Naive thymus-derived CD8-positive, alpha-beta T cell (primary cell): ENCODE measurements at places on chromosomes 7 and 10. TPM values are rescaled to one million over a fixed set of nuclear protein-coding genes. Genes with fewer than 3 reads are reported as not detected.

SRRM3 gene
- total RNA-seq: not detected

DNA sequence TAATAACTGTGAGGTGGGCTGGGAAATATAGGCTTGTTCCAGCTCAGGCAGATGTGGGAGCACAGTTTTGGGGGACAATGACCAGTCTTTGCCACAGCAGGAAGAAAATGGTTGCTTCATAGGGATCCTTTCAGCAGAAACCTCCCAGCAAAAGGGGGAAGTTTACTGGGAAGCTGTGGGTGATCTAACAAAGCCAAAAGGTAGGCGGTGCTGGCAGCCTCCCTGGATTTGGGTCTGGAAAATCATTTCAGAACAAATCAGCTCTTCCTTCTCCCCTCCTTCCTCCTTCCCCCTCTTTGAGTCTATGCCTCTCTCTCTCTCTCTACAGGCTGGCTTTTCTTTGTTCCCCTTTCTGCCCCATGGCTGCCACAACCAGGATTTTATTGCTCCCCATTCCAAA, 16.2 kb downstream of the RPS24 start:
- H3K27me3 ChIP-seq: no peaks in the 10 kb centered on the region
- no peak overlapping the region for H3K4me3 ChIP-seq
- peaks cover 4% of the 10 kb centered on the region for H3K36me3 ChIP-seq
- no peak for DNase-seq
- no peak overlapping the region for H3K27ac ChIP-seq

- H3K36me3 ChIP-seq: no peaks in the 10 kb centered on the region
- H3K4me3 ChIP-seq: no peak overlapping the region
- peaks cover 1% of the 10 kb centered on the region for H3K27me3 ChIP-seq
- DNase-seq: no peak
Observed at GRCh38 chr7:88395715-88396114, 89.0 kb upstream of the STEAP4 start.

GRCh38 chr7:7438851-7439250, 96.8 kb downstream of the COL28A1 start:
- H3K4me1 ChIP-seq: peaks cover 7% of the 10 kb centered on the region
- H3K27ac ChIP-seq: no peak overlapping the region
- H3K27me3 ChIP-seq: no peaks in the 10 kb centered on the region

GRCh38 chr7:35314354-35314753, 60.5 kb upstream of the TBX20 start:
- no peaks in the 10 kb centered on the region for H3K4me1 ChIP-seq
- no peak overlapping the region for H3K27ac ChIP-seq
- peaks cover 3% of the 10 kb centered on the region for H3K27me3 ChIP-seq
- H3K4me3 ChIP-seq: no peak overlapping the region
- no peaks in the 10 kb centered on the region for H3K36me3 ChIP-seq

DNA sequence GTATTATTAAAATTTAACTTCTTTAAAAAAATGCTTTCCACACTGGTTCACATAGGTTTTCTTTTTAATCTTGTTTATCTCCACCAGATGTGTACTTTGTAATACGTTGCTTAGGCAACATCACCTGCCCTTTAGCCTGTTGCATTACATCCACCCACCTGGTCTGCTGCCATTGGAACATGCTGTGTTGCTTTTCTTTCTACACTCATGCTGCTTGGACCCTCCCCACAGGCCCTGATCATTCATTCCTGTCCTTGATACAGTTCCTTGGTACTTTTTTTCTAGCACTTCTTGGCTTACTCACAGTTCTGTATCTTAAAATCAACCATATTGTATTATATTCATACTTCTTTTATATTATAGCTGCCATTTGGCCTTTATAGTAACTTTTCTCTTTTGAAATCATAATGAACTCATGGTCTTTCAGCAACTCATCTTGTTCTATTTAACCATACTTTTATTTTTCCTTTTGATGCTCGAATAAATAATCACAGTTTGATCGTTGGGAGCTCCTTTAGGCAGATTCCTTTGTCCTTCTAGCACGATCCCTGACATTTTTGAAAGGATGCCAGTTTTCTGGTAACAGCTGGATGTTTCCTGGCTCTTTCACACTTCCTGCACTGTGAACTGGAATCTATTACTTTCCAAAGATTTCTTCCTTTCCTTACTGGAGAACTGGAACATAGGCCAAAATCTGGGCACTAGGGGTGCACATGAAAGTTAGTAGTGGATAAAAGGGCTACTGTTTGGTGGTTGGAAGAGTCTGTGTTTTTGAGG, 125.1 kb downstream of the CDK14 start:
- H3K4me3 ChIP-seq: no peak overlapping the region
- no peaks in the 10 kb centered on the region for H3K27me3 ChIP-seq
- no peak overlapping the region for H3K27ac ChIP-seq
- no peak for DNase-seq

DNA sequence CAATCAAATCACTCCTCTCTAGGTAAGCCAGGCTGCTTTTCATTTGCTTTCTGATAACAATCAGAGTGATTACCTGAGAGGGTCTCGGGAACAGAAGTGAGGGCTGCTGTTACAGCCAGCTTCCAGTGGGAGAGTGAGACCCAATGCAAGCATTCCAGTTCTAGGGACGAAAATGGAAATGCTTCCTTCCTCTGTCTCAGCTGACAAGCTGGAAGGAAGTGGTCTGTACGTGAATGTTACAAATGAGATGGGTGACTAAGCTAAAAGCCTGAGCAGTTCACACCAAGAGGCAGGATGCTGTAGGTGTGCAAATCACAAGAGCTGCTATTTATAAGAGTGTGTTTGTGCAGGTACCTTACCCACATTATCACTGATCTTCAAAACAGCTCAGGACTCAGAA, 772.4 kb downstream of the GRID1 start:
- H3K27ac ChIP-seq: no peak overlapping the region
- H3K4me1 ChIP-seq: peaks cover 18% of the 10 kb centered on the region
- DNase-seq: no peak
- no peaks in the 10 kb centered on the region for H3K36me3 ChIP-seq

DNA sequence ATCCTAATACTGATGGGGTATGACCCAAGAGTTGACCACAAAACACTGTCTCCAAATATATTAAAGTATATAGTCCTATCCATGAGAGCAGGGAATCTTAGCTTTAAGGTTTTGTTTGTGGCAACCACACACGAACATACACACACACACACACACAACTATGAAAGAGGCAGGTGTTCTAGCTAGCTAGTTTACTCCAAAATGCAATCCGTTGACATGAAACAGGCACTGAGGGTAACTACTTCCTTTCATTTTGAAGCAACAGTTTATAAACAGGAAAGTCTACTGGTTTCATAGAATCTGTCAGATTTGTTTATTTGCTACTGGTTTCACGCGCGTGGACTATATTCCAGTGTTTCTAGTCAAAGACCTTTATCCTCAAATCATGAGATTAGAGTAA, 14.8 kb downstream of the HTR5A start:
- H3K4me1 ChIP-seq: no peaks in the 10 kb centered on the region

DNA sequence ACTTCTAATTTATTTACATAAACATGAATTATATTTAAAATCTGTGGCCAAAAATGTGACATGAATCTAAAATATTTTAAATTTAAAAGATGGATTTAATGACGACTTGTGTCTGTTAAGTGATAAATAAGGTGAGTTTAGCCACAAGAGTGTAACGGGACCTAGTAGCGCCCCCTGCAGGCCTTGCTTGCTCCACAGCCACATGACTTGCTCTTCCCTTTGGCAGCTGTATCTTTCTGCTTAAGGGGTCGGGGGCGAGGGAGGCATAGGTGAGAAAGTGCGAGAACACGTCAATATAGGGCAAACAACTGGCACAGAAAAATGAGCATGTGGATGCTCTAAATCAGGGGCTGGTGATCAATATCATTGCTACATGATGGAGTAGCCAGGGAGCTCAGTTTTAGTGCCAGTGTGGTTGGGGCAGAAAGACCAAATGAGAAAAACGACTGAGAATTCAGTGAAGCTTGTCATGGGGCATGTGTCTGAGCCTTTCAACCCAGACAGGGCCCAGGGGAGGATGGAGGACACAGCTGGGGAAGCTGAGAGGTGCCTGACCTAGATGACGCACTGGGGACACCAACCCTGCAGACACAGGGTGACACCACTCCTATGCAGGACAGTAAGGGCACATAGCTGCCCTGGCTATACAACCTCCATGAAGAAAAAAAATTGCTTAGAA, 49.8 kb downstream of the PAXIP1 start:
- H3K4me1 ChIP-seq: no peaks in the 10 kb centered on the region
- no peaks in the 10 kb centered on the region for H3K27me3 ChIP-seq
- H3K36me3 ChIP-seq: peaks cover 9% of the 10 kb centered on the region
- H3K4me3 ChIP-seq: no peak overlapping the region

- peaks cover 17% of the 10 kb centered on the region for H3K27me3 ChIP-seq
- no peak for DNase-seq
- no peaks in the 10 kb centered on the region for H3K36me3 ChIP-seq
- H3K4me3 ChIP-seq: no peak overlapping the region
- H3K27ac ChIP-seq: no peak overlapping the region
- H3K4me1 ChIP-seq: peaks cover 7% of the 10 kb centered on the region
Observed at GRCh38 chr7:98771941-98772603, 97.7 kb downstream of the TMEM130 start.

GRCh38 chr7:92282930-92283329, 37.2 kb downstream of the ANKIB1 start:
- peaks cover 23% of the 10 kb centered on the region for H3K36me3 ChIP-seq
- peaks cover 12% of the 10 kb centered on the region for H3K4me1 ChIP-seq
- no peak overlapping the region for H3K4me3 ChIP-seq
- H3K27me3 ChIP-seq: no peaks in the 10 kb centered on the region
